Activated gamma-delta T cell (primary cell): ENCODE measurements at places on chromosomes 3 and 15.

GRCh38 chr3:133367403-133367802 is 32.5 kb upstream of the BFSP2 start:
- DNase-seq = no peak

GRCh38 chr3:143825513-143825912 is 22.8 kb downstream of the SLC9A9 start:
- DNase-seq = no peak

- DNase-seq = no peak
These were observed 928 bp downstream of the ANKRD34C start for GRCh38 chr15:79283252-79284048.

DNA sequence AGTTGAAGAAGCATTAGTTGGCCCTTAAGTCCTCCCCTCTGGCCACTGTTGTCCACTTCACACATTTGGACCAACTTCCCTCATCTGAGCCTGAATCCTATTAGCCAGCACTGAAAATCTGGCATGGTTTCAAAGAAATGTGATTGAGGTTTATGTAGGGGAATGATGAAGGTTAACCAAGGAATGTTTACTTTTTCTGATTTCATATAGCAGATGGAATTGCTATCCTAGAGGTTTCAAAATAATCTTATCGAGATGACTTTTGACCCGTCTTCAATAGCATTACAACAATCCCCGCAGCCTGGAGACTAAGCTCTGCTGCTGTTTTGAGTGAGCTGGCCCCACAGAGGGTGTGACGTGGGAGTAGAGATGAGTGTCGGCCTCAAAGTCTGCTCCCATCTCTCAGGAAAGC is 200.8 kb upstream of the IL12A start:
- DNase-seq = no peak

DNA sequence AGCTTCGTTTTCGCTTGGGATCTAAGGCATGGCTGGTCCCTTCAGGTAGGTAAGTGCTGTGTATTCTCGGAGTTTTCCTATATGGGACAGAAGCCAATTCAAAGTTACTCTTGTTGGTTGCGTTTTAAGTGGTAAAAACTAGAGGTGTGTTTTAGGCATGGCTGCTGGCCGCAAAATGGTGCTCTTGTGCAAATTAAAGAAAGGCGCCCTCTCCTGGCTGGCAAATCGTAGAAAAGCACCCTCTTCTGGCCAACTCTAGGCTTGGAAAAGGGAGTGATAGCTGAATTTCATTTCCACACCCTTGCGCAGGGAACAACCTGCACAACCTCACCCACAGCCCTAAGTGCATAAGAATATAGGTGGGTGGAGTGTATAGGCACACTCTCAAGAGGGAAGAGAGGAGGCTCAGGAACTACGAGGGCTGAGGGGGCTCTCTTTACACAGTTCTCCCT is 23.5 kb downstream of the DRD3 start:
- DNase-seq = no peak

GRCh38 chr15:49606594-49606993 is 14.0 kb downstream of the FAM227B start:
- no peak for DNase-seq

GRCh38 chr3:32872487-32873382 is 54.9 kb downstream of the TRIM71 start:
- no peak for DNase-seq

DNA sequence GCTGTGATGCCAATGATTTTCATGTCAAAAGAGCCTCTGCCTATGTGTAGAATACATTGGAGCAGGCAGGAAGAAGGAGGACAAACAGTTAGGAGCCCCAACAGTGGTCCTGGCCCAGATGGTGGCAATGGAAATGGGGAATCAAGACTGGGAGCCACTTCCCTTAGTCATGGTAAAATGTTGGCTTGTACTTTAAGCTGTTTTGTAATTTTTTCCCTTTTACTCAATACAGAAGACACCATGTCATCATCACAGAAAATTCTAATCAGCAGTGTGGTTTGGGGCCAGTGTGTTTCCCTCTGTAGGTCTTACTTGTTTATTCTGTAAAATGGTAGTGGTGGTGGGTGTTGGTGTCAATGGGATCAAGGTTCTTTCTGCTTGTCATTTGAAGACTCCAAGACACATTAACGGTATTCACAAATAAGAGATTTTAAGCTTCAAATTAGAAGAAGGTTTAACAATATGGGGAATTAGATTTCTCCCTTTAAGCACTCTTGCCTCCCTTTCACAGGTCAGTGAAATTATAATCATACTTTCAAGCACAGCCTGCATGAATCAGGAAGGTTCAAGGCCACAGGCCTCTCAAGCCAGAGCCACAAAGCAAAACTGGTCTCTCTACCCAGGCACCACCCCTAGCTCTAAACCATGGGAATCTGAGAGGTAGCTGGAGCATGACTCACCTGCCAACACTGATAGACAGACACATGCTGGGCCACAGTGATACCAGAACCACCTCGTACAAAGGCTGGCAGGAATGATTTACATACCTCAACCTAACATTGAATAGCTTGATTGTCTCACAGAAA is 24.9 kb downstream of the SIAH2 start:
- no peak for DNase-seq

DNA sequence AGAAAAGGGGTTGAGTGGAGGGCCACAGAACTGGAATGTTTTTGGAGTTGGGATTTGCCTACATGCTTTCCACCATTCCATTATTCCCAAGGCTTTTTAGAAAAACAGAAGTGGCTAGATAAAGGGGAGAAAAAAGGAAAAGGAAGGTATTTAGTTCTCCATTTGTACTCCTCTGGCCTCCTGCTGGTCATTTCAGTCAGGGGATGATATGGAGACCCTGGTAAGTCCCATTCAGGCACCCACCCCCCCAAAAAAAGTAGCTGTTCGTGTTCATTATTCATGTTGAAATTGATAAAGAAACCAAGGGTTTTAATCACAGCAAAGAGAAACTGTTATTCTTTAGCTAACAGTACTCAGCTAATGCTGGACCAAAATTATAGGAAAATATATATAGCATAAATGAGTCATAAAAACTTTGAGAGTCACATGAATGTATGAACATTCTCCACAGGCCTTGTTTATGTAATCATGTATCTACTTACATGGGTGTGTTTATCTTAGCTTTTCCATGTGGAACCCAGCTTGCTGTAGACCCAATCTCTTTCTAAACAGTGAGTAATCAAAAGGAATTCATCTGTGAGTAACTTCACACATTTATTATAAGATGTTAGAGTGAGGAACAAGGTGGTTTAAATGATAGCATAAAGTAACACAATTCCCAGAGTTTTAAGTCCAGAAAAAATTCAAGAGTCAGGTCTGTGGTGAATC is 167.2 kb downstream of the KCNMB2 start:
- no peak for DNase-seq

DNA sequence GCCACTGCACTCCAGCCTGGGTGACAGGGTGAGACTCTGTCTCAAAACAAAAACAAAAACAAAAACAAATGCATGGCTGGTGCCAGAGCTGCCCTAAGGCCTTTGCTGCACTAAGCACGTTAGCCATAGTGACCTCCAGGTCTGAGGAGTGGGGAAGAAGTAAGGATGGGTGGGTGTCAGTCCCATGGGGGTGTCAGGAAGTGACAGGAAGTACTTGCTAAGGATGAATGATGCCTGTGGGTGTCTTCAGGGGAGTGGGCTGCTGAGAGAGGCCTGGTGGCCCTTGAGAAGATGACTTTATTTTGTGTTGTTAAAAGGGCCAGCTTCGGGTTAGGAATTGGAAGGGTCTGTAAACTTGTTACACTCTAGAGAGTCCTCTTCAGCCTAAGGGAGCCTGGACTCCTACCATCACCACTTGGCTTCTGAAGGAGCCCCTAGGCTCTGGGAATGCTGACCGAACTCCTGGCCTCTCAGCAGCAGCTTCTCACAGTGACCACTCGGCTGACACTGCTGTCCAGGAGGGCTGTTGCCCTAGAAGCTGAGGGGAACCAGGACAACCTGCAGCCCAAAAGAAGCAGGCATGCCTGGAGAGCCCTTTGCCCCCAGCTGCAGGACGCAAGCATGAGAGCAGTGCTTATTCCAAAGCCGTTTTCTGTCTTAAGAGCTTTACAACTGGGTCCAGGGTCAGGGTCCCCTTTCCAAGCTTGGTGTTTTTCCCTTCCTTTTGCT is 116.4 kb downstream of the MYLK start:
- DNase-seq = no peak

DNA sequence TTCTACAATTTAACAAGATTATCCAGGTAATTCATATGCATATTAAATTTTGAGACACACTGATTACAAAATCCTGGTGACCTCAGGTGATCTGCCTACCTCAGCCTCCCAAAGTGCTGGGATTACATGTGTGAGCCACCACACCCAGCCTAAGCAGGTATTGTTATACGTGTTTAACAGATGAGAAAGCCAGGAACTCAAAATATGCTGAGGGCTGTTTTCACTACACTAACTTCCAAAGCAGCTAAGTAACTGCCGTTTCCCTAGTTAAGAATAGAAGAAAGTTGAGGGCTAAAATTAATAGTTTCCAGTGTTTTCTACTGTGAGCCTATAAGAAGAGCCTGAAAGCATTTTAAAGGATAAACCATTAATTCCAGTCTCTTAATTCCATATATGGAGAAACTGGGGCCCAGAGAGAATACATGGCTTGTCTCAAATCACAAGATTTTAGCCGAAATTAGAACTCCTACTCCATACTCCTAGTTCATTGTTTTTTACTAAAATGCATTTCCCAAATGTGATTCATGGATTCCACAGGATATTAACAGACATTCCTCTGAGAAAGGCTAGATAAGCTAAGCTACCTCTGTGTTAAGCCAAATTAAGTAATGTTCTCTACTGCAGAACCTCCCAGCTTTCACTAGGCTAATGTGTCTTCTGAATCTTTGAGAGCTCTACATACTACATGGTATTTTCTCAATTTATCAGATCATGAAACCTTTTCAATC is 17.0 kb upstream of the AVEN start:
- no peak for DNase-seq

DNA sequence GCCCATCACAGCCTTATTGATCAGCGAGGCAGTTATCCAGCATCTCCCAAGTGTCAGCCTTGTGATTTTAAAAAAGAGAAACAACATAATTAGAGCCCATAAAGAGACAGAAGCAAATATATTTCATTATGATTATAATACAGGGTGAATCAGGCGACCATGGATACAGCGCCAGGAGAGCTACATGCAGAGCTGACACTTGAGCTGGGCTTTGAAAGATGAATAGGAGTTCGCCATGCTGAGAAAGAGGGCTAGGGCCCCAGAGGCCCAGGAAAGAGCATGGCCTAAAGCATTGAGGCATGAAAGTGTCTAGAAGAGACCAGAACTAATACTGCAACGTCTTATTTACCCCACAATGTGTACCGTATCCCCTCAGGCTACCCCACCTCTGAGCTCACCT is 4.2 kb upstream of the CORO2B start:
- no peak for DNase-seq

DNA sequence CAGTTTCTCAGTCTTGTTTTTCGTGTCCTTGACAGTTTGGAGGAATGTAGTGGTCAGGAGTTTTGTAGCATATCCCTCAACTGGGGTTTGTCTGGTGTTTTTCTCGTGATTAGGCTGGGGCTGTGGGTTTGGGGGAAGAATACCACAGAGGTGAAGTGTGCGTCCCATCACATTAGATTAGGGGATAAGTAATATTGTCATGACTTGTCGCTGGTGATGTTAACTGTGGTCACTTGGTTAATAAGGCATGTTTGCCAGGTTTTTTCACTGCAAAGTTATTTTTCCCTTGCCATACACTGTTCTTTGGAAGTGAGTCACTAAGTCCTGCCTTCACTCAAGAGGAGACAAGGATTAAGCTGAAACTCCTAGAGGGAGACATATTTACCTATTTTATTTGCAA is 39.1 kb downstream of the PAK2 start:
- no peak for DNase-seq

- DNase-seq = no peak
These were observed 36.5 kb upstream of the ZMAT3 start for GRCh38 chr3:179108086-179108485.

DNA sequence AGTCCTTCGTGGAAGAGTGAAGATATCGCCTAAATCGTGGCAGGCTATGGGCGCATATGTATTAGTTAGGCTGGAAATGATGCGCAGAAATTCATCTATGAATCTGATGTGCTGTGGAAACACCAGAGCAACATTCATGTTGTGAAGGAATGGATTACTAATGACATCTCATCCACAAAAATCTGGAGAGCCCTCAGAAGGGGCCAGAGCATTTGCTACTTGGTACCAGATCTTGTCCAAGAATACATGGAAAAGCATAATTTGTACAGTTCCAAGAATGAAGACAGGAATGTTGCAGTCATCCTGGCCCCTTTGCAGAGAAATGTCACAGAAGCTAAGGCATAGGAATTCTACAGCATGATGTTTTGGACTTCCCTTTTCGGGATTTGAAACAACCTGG is 38.4 kb upstream of the FOXB1 start:
- DNase-seq = no peak

DNA sequence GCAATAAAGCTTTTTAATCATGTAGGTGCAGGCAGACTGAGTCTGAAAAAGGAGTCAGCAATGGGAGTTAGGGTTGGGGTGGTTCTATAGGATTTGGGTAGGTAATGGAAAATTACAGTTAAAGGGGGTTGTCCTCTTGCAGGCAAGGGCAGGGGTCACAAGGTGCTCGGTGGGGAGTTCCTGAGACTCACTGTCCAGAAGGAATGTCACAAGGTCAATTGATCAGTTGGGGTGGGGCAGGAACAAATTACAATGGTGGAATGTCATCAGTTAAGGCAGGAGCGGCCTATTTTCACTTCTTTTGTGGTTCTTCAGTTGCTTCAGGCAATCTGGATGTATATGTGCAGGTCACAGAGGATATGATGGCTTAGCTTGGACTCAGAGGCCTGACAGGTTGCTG is 13.9 kb downstream of the CCR5AS start:
- DNase-seq = no peak

GRCh38 chr15:96348112-96349027 is 17.9 kb downstream of the NR2F2 start:
- DNase-seq = no peak

DNA sequence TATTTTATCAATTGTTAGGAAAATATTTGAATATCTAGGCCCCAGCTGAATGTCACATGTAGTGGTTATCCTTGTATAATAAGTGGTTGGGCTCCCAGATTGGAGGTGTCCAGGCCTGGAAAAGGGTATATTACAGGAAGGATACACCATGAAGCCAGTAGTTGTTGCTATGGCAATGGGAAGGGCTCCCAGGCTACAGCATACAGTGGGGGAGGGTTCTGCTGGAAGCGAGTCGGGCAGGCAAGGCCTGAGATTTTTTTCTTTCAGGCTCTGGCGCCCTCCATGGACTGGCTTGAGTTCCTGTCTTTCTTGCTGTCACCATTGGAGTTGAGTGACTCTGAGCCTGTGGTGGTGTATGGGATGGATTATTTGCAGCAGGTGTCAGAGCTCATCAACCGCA is 8.9 kb downstream of the ECE2 start:
- no peak for DNase-seq

DNA sequence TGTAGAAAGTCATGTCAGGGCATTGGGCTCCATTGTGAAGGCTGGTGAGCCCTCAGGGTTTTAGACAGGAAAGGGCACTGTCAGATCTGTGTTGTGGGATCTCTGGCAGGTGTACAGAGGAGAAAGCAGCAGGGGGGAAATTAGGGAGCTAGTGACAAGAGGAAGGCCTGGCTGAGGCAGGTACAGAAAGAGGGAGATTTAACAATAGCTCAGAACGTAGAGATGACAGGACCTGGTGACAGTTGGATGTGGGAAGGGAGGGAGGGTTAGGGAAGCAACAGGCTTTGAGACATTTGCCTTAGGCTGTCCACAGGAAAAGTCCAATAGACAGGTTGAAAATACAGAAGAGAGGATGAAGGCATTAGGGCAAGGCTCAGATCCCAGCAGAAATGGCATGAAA is 288.1 kb downstream of the EPHB1 start:
- no peak for DNase-seq
